Activated effector memory CD4-positive, alpha-beta T cell treated with Interleukin-2 at 50 U/mL for 16 hours (primary cell): ENCODE measurements at places on chromosomes 4 and X.

GRCh38 chrX:85544609-85545008 is 165.1 kb upstream of the POF1B start:
- no peak for DNase-seq

DNA sequence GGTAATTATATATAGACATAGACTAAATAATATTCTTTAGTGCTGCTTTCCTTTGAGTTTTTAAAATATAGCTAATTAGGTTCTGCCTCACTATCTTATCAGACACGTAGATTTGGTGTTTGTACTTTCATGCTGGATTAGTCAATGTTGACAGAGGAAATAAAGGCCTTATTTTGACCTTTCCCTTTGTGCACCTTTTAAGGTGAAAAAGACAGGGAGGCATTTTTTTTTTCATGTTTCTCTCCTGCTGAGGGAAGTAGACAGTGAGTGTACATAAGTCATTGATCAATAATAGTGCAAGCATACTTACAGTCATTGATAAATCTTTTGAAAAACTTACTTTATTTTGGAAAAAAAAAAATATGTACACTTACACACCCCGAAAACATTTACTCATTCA is 467.8 kb downstream of the GRXCR1 start:
- DNase-seq = no peak

- DNase-seq = no peak
Measured at GRCh38 chr4:28966982-28967381, 1753.2 kb upstream of the PCDH7 start.

- no peak for DNase-seq
Measured at GRCh38 chrX:79361192-79361870, 5.8 kb downstream of the ITM2A start.

GRCh38 chrX:46461660-46462191 is 83.5 kb downstream of the ZNF674 start:
- no peak for DNase-seq

DNA sequence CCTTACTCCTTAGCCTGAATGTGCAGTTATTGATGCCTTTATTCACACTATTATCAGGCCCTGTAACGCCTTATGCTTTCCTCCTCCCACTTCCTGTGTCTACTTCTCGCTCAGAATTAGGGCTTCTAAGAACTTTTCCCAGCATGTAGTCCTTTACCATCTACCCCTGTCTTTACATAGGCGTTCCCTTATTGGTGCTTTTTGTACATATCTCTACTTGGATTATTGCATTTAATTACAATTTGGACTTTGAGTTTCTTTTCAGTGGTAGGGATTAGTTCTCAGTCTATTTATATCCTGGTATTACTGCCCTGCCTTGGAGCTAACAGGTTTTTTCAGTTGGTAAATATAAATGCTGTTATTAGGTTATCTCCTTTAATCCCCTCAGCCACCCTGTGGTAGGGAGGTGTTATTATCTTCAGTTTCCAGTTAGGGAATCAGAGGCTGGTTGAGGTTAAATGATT is 84.0 kb downstream of the RBPJ start:
- DNase-seq = no peak

DNA sequence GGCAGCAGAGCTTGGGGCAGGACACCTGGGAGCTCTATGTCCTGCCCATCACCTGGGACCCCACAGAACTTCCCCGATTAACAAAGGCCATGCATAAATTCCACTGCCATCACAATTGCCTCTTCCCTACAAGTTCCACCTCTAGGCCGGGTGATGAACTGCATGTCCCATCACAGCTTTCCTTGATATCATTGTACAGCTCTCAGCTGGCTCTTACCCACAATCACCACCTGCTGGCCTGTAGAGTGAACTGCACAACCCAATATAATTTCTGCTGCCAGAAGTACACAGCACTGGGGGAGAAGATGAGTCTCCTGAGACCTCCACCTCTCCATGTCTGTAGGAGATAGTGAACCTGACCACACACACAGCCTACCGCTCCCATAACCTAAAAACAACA is 285.0 kb upstream of the AADAT start:
- no peak for DNase-seq

DNA sequence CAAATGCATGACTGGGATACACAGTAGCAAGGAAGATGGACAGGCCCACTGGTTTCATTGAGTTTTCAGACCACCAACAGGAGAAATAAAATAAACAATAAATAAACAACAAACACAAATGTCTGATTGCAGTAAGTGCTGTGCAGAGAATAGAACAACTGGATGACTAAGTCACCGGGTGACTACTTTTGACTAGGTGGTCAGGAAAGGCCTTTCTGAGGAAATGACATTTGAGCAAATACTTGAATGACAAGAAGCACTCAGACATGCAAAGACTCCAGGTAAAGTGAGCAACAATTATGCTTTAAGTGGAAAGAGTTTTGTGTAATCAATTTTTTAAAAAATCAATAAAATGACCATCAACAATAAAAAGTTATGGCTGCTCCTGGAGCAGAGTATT is 137.7 kb downstream of the BTC start:
- no peak for DNase-seq

DNA sequence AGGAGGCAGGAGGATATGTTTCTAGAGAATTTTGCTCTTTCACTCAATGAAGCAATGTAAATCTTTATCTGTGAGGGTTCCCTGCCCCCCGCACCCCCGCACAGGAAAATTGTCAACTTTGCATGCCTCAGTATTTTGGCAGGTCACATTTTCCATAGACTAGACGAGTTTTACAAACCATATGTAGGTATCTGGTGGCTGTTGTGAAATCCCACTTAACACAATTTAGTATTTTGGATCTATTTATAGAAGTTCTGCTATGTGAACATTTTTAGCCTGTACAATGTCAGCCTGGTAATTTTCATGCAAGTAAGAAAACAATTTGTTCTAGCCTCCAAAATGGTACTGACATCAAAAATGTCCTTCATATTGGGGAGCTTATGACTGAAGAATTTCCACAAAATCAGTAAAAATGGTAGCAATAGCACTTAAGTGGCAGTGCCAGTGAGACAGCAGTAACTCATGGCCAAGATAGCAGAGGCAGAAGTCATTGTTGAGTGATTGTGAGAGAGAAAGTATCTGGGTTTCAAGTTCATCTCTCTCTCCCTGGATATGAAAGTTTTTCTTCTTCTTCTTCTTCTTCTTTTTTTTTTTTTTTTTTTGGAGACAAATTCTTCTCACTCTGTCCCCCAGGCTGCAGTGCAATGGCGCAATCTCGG is 12.4 kb upstream of the FRYL start:
- no peak for DNase-seq

DNA sequence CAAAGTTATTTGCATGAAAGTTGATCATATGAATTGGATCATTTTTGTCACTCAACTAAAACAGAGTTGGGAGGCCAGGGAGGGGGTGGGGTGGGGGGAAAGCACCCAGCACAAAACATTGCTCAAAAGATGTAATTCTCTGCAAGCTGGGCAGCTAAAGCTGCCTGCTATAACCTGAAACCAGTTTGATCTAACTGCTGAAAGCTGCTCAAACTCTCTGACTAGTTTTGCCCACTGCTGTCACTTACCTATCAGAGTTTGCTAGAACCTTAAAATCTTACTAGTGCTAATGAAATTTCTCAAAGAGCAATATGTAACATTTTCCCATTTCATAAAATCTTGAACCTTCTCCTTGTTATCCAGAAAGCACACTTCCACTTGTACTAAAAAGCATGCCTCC is 10.4 kb downstream of the CXCL8 start:
- DNase-seq = no peak

- no peak for DNase-seq
Measured at GRCh38 chrX:17075004-17075403, 128.5 kb downstream of the REPS2 start.

GRCh38 chrX:129842510-129843208 is 1.0 kb downstream of the ZDHHC9 start:
- DNase-seq = no peak

DNA sequence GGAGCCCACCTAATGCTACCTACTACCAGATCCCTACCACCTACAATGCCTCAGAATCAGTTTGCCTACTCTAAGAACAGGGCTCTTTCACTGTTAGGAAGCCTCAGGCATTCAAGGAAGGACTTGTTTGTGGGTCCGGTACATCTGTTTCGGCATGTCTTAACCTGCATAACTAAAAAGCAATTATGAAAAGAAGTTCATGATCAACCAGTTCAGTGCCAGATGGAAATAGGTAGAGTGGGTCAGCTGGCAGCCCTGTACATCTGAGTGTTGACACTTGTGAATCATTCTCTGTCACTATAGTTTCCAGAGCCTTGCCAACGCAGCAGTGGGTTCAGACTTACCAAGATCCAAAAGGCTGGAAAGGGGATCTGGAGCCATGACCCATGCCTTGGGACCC is 3.3 kb downstream of the TMEM185A start:
- DNase-seq = no peak

DNA sequence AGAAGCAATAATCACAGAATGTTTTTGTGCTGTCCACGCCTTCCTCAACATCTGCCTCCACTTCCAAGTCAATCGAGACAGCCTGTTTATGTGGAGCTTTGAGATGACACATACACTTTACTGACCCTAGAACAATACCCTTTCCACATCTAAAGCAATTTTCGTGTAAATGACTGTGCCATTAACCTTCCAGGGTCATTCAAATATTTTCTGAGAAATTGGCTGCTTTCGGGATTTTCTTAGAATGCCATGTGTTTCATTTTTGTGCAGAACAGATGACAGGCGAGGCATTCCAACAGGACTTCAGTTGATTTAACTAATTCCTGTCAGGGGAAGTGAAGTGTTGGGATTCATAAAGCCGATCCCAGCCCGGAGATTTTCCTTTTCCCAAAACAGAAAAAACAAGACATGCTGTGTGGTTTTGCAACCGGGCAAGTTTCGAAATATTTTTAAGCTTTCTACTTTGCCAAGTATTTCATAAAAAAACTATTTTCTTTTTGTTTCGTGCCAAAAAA is 73.9 kb downstream of the SORBS2 start:
- DNase-seq = no peak

GRCh38 chr4:47145630-47146029 is 114.3 kb downstream of the GABRB1 start:
- DNase-seq = no peak

GRCh38 chrX:133818019-133818418 is 167.4 kb downstream of the GPC3 start:
- no peak for DNase-seq

DNA sequence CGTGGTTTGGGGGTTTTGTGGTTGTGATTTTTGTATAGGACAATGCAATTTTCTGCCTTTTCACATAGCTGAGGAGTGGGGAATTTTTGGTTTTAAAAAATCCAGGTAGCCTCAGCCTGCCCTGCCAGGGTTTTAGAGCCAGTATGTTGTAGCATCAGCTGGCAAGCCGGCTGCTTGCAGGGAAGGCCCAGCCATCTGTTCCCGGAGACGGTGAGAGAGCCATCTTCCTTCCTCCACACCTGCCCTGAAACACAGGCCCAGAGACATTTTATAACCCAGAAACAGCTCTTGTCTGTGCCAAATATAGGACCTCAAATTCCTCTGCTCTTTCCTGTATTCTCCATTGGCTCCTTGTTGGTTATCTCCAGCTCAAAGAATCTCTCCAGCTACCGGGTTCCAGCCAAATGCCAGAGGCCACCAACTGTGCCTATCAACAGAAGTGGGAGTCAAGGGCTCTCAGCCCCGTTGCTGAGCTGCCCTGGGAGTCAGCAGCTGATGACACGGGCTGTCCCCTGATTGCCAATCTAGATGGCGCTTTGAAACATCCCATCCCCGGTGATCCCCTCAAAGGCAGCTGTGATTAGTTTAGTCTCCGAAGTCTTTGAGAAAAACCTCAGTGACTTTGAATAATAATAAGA is 595.2 kb downstream of the MID1IP1 start:
- no peak for DNase-seq

- no peak for DNase-seq
Measured at GRCh38 chr4:163673848-163674697, 179.6 kb downstream of the TMA16 start.

- no peak for DNase-seq
Measured at GRCh38 chr4:55001538-55001937, 123.9 kb downstream of the KDR start.

DNA sequence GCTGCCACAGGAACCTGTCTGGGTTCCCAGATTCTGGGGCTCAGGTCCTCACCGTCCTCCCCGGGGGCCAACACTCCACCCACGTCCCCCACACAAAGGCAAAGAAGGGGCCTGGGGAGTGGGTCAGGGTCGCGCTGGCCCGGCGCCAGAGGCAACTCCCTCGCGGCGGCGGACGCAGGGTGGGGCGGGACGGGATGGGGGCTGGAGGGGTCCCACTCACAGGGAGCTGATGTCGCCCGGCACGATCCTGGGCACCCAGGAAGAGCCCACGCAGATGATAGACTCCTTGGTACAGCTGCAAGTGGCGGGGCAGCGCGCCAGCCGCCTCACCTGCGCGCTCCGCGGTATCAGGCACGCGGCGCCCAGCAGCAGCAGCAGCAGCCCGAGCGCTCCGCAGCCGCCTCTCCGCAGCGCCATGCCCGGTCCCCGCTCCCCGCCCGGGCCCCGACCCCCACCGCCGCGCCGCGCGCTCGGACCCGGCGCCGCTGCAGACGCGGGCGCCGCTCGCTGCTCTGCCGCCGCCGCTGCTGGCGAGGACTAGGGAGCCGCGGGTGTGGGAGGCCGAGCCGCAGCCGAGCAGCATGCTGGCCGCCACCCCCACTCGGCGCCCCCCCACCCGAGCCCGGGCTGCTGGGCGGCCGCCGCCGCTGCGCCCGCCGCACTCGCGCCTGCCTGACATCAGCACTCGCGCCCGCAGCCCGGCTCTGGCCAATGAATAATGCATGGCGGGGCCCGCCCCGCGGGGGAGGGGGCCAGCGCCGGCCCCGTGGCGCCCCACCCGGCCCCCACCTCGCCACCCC is at the start of gene LGI2:
Gene LGI2, minus strand, starts transcription at position 670 of the 800 bp plus-strand sequence. Its CDS starts 253 bp downstream, at position 417.
- DNase-seq = no peak

- DNase-seq = no peak
Measured at GRCh38 chrX:77415161-77415560, 32.0 kb upstream of the FGF16 start.

DNA sequence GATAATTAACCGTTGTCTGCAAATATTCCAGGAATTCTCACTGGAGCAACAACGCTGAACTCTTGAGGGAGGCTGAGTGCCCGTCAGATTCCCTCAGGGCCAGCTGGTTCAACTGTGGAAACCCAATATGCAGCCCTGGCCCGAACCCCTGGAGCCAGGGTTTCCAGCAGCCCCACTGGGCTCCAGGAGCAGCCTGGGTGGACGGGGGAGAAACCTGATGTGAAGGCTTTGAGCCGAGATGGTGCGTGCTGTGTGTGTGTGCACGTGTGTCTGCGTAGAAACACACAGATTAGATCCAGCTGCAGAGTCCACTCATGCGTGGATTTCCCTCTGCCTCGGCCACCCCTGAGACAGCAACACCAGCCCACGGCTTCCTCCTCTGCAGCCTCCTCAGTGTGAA is 19.4 kb upstream of the SLC25A6 start:
- no peak for DNase-seq

GRCh38 chrX:153950127-153950526 is 5.7 kb upstream of the RENBP start:
- DNase-seq = no peak

- no peak for DNase-seq
Measured at GRCh38 chr4:3500634-3501101, 31.6 kb downstream of the LRPAP1 start.

DNA sequence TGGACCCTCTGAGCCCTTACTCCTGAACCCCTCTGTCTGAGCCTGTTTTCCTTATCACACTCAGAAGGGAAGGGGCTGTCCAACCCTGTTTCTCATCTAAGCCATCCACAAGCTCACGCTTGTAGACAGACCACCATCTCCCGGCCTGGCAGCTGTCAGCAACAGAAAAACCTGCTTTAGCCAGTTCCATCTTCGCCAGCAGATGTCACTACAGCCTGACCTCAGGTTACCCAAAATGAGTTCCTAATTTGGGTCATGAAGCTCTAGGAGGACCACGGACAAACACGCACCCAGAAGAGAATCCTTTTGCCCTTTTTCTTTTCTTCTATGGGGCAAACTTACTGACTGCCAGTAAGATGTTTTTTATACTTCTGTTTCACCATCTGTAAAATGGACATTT is 445.4 kb downstream of the BCOR start:
- DNase-seq = no peak
